CD4-positive, CD25-positive, alpha-beta regulatory T cell (primary cell): ENCODE measurements at places on chromosomes 16 and 17. TPM values are rescaled to one million over a fixed set of nuclear protein-coding genes. Genes with fewer than 3 reads are reported as not detected.

GRCh38 chr16:27436065-27436464, 34.1 kb downstream of the IL21R start:
- H3K36me3 ChIP-seq, result peaks cover 92% of the 10 kb centered on the region
- H3K27ac ChIP-seq, result no peak overlapping the region
- no peak overlapping the region for H3K4me3 ChIP-seq
- no peak for DNase-seq
- H3K27me3 ChIP-seq, result no peaks in the 10 kb centered on the region

DNA sequence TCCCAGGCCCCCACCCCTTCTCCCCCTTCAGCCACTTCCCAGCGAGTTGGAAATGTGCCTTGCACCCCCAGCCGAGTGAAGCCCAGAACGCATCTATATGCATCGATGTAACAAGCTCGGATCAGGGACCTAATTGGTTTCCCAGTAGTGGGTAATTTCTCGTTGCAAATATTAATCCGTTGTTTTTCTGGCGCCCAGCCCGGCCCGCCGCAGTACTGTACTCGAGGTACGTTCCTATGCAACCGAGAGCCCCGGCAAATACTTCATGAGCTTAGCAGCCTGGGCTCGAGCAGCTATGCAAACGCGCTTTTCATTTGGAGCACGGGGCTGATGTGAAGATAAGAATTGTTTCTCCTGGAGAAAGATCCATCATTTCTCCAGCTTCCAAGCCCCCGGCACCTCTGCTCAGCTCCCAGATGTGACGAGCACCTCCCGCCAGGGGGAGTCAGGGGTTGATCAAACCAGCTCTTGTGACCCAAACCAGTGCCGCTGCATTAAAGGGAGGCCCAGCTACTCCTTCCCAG, 229.8 kb downstream of the KATNIP start:
- H3K36me3 ChIP-seq, result no peaks in the 10 kb centered on the region
- H3K4me1 ChIP-seq, result no peaks in the 10 kb centered on the region
- H3K27ac ChIP-seq, result no peak overlapping the region
- DNase-seq, result no peak
- no peak overlapping the region for H3K4me3 ChIP-seq

- no peak overlapping the region for H3K4me3 ChIP-seq
- no peak overlapping the region for H3K27ac ChIP-seq
- H3K27me3 ChIP-seq, result peaks cover 11% of the 10 kb centered on the region
Measured at GRCh38 chr17:7290685-7291084, 3.8 kb downstream of the YBX2 start.

Gene FOXF1
- not detected for total RNA-seq

Gene DLX3
- total RNA-seq, result not detected

GRCh38 chr17:12457493-12457892, 208.2 kb upstream of the MYOCD start:
- H3K27me3 ChIP-seq, result no peaks in the 10 kb centered on the region
- no peak for DNase-seq
- H3K4me1 ChIP-seq, result no peaks in the 10 kb centered on the region
- no peak overlapping the region for H3K4me3 ChIP-seq

Gene KRT33B
- not detected for total RNA-seq

Gene CDRT15L2
- total RNA-seq, result not detected

GRCh38 chr16:83245061-83245460, 562.7 kb upstream of the HSBP1 start:
- no peak overlapping the region for H3K4me3 ChIP-seq
- H3K4me1 ChIP-seq, result no peaks in the 10 kb centered on the region
- H3K27ac ChIP-seq, result no peak overlapping the region
- DNase-seq, result no peak

Gene NPIPB2
- 17.5 TPM for total RNA-seq

DNA sequence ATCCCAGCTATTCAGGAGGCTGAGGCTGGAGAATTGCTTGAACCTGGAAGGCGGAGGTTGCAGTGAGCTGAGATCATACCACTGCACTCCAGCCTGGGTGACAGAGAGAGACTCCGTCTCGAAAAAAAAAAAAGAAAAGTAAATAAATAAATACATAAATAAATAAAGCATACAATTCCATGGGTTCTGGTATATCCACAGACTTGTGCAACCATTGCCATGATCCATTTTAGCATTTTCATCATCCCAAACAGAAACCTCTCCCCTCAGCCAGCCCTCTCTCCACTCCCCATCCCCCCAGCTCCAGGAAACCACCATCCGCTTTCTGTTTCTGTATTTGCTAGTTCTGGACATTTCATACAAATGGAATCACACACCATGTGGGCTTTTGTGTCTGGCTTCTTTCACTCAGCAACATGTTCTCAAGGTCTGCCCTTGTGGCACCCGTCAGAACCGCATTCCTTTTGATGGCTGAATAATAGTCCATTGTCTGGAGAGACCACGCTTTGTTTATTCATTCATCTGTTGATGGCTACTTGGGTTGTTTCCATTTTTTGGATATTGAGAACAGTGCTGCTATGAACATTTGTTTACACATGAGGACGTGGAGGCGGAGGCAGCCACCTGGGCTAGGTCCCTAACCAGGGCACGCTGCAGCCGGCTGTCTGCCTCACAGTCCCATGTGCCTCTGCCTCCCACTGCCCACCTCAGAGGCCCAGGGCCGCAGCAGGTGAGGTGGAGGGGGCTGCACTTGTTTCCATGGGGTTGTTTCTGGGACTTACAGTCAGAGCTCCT, 76.2 kb downstream of the NT5M start:
- H3K4me3 ChIP-seq, result no peak overlapping the region
- H3K27ac ChIP-seq, result no peak overlapping the region
- H3K4me1 ChIP-seq, result no peaks in the 10 kb centered on the region
- no peaks in the 10 kb centered on the region for H3K36me3 ChIP-seq

- H3K27ac ChIP-seq, result no peak overlapping the region
- H3K27me3 ChIP-seq, result no peaks in the 10 kb centered on the region
- no peaks in the 10 kb centered on the region for H3K36me3 ChIP-seq
- H3K4me3 ChIP-seq, result peak overlapping the region; percentile 47
Measured at GRCh38 chr16:8955828-8956227, 7.9 kb downstream of the USP7 start.

DNA sequence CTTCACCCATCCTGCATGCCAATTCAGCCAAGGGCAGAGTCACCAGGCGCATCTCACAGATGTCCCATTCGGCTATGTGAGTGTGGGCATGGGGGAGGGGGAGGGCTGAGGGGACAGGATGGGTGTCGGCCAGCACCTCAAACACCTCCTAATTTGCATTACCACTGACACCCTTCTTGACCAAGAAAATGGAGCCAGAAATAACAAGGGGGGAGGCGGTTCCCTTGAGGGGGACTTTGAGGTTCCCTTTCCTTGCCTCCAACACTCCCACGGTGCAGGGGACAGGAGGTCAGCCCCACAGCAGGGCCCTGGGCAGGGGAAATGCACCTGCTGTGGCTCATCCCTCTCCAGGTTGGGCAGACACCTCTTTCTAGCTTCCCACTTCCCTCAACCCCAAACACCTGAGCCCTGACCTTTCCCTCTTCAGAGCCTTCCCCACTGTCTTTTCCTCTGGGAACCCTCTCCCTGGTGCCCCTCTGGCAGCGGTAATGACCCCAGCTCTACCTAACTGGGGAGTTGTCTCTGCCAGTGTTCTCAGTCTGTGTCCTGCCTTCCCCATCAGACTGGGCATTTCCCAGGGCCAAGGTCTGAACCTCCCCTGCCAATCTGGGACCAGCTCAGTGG, 18.2 kb upstream of the TBX21 start:
- H3K4me3 ChIP-seq, result no peak overlapping the region
- H3K4me1 ChIP-seq, result peaks cover 24% of the 10 kb centered on the region
- DNase-seq, result peak; percentile 75
- H3K27me3 ChIP-seq, result no peaks in the 10 kb centered on the region
- H3K27ac ChIP-seq, result no peak overlapping the region
- H3K36me3 ChIP-seq, result no peaks in the 10 kb centered on the region
